Left colon (tissue), 2 donors: ENCODE measurements at places on chromosomes 6 and 20. TPM values are rescaled to one million over a fixed set of nuclear protein-coding genes. Genes with fewer than 3 reads are reported as not detected.

DNA sequence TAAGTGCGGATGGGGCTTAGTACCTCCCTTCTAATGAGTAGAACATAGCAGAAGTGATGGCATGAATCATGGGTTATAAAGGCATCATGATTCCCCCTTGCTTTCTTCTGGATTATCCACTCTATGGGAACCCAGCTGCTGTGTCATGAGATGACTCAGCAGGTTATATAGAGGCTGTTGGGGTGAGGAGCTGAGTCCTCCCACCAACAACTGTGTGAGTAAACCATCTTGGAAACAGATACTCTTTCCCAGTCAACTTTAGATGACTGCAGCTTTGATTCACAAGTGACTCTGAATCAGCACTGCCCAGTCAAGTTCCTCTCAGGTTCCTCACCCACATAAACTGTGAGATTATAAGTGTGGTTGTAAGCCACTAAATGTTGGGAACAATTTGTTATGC, 46.3 kb downstream of the FAM83B start:
- no peak for DNase-seq

FERMT1 gene
- total RNA-seq, result 62.0 TPM

C6orf15 gene
- total RNA-seq, result not detected

DNA sequence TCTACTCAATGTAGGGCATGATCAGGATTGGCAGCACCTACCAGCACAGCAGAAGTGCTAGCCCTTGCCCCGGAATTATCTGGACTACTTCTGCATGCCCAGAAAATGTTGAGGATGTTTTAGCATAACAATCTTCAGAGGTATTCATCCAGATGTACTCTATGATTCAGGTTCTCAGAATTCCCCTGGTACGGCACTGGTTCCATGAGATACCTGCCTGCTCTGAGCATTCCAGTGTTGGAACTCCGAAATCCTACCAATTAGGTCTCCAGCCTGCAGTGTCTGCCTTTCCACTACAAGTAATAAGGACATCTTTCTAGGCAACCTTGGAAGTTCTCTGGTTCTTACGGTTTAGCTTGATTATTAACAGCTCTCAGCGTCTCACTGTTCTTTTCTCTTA, 554.5 kb downstream of the HACE1 start:
- DNase-seq, result no peak

GRCh38 chr6:14863902-14864850, 381.7 kb upstream of the JARID2 start:
- no peak for DNase-seq

CPNE1 gene
- 126 TPM for total RNA-seq
